ENCODE measurements at places on chromosomes 7 and 10. TPM values are rescaled to one million over a fixed set of nuclear protein-coding genes. Genes with fewer than 3 reads are reported as not detected.

The ARHGAP21 gene
- 153 TPM for total RNA-seq

The KCP gene
- total RNA-seq = not detected

The ALOX5 gene
- not detected for total RNA-seq

The HSPA12A gene
- total RNA-seq = 0.29 TPM

The HOGA1 gene
- 0.33 TPM for total RNA-seq

The BHLHA15 gene
- total RNA-seq = 0.98 TPM

The JAKMIP3 gene
- total RNA-seq = not detected

The CFAP70 gene
- total RNA-seq = 0.29 TPM

The MOGAT3 gene
- total RNA-seq = not detected

The ZNF488 gene
- total RNA-seq = 0.10 TPM

The ELN gene
- total RNA-seq = 22.5 TPM

The TMEM273 gene
- 24.1 TPM for total RNA-seq

The GNAT3 gene
- not detected for total RNA-seq

The MSS51 gene
- total RNA-seq = 1.6 TPM

The CYP3A4 gene
- not detected for total RNA-seq

The GPR22 gene
- not detected for total RNA-seq

The SPDYE16 gene
- total RNA-seq = not detected

The CREB5 gene
- 5.9 TPM for total RNA-seq

The SH2D4B gene
- 0.10 TPM for total RNA-seq

The GPR15LG gene
- not detected for total RNA-seq

The PRTFDC1 gene
- 10.9 TPM for total RNA-seq

The ACADSB gene
- total RNA-seq = 5.3 TPM

The SPOCK2 gene
- 0.98 TPM for total RNA-seq

The FBXO24 gene
- 0.19 TPM for total RNA-seq

The BLVRA gene
- 18.9 TPM for total RNA-seq

The CNNM1 gene
- 0.10 TPM for total RNA-seq

The LZTS2 gene
- total RNA-seq = 90.0 TPM

The DTX2 gene
- 6.9 TPM for total RNA-seq
